ENCODE measurements at places on chromosomes 12 and 14.

DNA sequence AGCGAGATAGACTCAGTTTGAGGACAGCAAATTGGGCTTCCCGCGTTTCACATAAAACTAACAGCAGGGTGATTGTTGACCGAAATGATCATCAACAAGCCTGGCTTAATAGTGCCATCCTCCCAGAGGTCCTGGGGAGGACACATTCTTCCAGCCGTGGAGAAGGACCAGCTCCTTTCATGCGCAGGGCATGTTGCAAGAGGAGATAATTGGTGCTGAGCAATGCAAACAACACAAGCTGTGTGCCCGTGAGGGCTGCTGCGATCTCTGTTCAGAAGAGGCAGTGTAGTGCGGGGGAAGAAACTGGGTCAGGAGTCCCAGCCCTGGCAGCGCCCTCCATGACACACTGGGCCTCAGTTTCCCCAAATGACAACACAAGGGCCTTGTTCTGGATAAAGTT lies 54.3 kb downstream of the CCDC85C start:
- no peak for DNase-seq

DNA sequence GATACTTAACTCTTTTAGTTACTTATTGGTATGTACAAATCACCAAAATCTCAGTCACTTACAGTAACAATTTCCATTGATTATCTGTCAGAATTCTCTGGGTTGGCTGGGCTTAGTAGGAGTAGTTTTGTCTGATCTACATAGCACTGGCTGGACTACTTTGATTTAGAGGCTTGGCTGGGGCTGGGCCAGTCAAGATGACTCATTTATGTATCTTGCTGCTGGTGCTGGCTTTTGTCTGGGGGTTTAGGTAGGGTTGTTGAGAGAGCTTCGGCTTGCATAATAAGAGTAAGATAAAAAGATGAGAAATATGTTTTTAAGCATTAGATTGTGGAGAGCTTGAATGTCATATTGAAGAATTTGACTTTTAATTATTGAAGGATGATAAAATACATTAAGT lies 1093.7 kb downstream of the SLC6A15 start:
- no peak for DNase-seq

- no peak for DNase-seq
These were observed 197.8 kb downstream of the PTPRO start for GRCh38 chr12:15520083-15520482.

DNA sequence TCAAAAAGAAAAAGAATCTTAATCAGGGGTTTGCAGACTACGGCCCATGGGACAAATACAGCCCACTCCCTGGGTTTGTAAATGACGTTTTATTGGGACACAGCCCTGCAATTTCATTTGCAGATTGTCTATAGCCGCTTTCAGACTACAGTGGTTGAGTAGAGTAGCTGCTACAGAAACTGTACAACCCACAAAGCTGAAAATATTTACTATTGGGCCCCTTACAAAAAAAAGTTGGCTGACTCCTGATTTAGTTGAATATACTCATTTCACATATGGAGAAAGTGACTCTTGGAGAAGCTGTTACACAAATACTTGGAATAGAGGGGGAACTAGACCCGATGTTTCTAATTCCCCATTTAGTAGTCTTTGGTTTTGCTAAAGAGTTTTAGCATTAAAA lies 162.5 kb upstream of the NOS1 start:
- no peak for DNase-seq

DNA sequence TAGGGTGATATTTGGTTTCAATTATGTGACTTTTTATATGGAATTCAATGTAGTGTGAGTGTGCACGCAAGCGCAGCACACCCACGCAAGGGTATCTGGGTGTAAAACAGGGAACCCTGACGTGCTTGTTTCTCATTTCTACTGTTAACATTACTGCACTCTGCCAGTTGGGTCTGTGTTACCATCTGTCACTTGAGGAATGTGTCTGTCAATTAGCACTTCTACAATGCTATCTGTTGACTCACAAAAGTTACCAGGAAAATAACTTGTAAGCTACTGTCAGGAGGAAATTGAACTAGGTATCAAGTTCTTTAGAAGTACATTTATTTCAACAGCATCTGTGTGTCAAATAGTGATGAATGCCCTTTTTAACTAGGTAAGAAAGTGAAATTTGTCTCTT lies 695.5 kb upstream of the LRFN5 start:
- no peak for DNase-seq

GRCh38 chr14:33019346-33019745 lies 80.7 kb downstream of the NPAS3 start:
- no peak for DNase-seq
